ENCODE measurements at places on chromosomes 2 and 18.

- DNase-seq = peak; percentile 32
Measured at GRCh38 chr2:72263776-72264060, 116.1 kb upstream of the CYP26B1 start.

- no peak for DNase-seq
Measured at GRCh38 chr2:235591921-235592320, 98.1 kb downstream of the AGAP1 start.

DNA sequence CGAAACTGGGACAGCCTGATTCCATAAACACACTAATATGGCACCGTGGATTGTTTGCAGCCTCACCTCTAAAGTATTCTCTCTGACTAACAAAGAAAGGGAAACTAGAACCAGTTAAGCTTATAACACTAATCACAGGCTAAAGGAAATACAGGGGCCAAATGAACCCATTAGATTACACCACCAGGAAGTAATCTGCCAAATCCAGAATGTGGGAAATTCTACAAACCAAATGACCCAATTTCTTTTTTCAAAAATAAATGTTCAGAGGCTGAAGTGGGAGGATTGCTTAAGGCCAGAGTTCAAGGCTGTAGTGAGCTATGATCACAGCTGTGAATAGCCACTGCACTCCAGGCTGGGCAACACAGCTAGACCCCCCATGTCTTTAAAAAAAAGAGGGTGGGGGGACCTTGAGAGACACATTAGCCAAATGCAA, 1.5 kb upstream of the MPPE1 start:
- DNase-seq = no peak

DNA sequence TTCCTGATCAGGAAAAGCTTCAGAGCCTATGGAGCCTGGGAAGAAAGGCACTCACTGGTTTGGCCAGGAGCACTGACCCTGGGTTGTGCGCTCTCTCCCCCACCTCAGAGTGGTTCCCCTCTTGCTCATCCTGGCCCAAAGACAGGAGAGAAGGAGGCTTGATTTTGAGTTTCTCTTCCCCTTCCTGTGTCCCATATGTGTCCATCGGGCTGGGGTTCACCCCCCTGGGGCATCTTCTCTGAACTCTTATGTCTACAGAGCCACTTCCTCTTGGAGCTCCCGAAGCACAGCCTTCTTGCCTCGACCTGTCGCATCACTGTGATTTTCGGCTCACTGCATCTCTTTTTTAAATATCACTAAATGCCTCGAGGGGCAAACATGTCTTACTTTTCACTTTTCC, 692.3 kb downstream of the RNF144A start:
- DNase-seq = no peak

- DNase-seq = no peak
Measured at GRCh38 chr2:78218066-78218465, 695.9 kb upstream of the LRRTM4 start.

DNA sequence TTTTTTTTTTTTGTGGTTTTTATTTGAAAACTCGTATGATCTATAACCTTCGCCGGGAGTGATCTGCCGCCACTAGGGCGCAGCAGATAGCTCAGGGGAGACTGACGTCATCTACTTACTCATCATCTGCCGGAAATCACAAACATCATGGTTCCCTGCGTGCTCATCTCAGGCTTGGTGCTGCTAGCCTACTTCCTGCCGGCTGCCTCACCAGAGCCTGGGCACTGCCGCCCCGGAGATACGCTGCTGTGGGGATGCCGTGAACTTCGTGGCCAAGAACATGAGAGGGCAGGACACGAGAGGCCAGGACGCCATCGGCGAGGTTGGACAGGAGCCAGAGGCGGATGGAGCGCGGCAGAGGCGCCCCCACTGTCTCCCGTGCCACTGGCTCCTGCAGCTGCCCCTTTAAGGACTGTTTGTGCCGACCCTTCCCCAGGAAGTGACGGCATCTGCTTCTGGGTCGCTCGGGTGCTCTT, 68.8 kb downstream of the DOK6 start:
- DNase-seq = no peak

- no peak for DNase-seq
Measured at GRCh38 chr18:36327352-36328316, 30.1 kb downstream of the FHOD3 start.

GRCh38 chr2:173493874-173494273, 139.2 kb downstream of the CDCA7 start:
- DNase-seq = no peak

DNA sequence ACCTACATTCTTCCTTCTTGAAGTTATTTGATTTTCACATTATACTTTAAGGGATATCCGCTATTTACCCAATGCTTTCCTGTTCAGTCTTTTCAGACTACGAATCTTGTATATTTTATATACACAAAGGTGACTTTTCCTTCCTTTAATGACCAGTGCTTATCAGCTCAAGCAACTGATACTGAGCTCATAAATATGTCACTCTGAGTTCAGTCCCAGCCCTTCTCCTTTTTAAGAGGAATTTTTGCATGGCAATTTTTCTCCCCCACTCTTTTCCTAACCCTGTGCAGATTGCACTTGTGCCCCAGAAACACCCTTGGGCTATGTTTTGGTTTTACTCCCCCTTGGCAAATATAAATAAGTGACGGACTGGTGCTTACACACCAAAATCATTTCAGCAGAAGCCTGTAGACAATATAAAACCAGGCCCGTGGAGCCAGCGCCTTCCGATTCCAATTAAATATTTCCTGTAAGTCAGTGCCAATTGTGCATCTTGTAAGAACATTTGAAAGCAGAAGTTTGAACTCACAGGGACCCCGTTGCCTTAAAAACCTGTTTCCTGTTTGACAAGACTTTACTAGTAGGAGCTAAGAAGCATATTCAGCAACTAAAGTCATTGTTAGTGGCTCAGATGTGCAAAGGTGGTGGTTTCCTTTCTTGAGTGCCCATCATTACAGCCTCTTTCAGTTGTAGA, 66.3 kb upstream of the GATA6 start:
- no peak for DNase-seq

DNA sequence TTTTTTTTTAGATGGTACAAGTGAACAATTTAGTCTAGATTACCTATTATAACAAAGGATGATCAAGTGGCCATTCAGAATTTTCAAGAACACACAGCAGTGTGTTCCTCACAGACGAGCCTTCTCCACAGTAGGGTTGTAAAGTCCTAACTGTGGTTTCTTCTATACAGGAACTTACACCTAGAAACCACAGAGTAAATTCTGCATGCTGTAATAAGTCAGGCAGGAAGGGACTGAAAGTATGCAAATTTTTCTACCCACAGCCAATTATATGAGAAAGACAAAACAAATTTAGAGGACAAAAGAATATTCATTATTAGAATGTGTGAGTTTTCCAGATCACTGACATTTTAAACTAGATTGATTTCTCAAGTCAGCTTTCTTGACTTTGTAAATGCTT, 99.5 kb downstream of the RBMS1 start:
- no peak for DNase-seq

DNA sequence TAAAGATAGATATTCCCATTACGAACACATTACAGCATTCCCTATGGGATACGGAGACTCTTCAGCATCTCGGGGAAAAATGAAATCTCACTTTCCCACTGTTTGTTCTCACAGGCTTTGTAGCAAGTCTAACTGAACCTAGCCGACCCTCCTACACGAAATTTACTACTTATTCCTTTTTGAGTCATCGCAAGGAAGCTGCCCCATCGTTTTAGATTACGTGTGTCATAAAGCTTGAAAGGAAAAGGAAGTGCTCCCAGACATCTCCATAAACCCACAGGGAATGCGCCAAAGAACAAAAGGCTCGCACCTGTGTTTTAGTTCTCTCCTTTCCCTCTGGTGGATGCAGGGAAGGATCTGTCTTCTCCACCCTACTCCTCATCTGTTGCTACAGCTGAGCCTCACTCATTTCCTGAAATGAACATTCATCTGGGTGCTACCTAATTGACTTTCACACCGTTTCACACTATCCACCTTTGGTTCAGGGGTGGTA, 76.2 kb upstream of the STK39 start:
- no peak for DNase-seq

DNA sequence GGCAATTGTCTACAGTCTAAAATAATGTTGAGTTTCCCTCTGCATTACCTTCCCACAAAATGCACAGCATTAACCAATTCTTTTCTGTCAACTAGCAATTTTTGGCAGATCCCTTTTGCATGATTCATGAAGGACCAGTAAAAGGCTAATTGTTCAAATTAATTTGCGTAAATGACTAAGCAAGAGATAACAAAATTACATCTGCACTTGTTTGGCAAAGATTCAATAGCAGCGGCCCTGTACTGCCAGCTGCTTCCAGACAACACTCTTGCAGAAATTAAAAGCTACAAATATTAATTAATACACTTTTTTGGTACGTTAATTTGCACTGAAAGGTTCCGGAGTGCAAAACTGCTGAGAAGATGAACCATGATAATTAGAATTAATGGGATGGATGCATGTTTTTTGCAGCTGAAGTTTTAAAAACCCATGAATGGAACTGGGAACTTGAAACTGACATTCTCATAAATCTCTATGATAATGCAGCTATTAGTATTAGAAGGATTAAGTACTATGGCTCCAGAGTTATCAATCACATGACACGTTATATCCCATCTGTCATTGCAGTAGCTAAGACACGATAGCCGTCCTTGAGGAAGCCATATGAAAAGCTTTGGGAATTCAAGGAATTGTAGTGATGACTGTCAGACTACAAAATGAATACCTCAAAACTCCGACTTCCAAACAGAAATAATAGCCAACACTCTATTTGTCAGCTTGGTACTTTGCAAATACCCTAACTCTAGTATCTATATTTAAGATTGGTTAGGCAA, 1268.3 kb upstream of the ACVR2A start:
- DNase-seq = no peak

DNA sequence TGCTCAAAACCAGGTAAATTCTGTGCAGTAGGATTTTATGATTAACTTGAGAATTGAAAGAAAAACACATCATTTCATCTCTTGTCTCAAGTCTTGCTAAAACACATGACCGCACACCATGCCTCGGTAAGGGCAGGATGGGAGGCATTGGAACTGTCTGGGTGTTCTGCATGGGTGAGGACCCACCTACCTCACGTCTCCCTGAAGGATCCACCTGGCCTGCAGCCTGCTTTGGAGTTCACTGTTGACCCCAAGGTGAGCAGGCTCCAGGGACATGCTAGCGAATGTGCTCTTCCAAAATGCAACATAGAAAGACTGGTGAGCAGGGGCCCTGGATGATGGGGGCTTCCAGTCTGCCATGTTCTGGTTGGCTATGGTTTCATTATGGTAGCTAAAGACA, 131.5 kb downstream of the NCK2 start:
- no peak for DNase-seq

GRCh38 chr2:206336861-206337260, 62.4 kb downstream of the ZDBF2 start:
- DNase-seq = no peak

GRCh38 chr2:214649440-214650205, 159.9 kb downstream of the BARD1 start:
- DNase-seq = no peak

DNA sequence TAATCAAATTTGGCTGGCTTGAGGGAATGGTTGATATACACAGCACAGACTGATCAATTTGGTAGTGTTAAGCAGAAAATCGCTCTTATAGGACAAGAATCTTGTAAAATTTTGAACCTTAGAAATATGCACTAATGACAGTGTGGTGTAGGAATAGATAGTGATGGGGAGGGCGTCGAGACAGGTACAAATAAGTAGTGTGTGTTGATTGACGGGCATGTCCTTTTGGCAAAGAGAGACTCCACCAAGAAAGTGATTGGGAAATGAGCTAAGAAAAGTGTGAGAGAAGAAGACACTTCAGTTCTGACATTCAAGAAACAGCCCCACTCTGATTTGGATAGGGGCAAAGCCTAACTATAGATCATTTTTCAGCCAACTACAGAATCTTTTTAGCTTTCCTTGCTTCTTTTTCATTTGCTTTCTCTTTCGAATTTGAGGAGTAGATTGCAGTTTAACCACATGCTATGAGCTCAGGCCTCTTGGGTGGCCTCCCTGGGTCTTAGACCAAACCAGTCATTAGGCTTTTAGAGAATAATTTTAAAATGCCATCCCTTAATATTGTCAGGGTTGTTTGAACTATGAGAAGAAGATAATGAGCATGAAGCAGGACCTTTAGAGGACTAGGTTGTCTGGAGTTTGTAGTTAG, 127.1 kb downstream of the CERS6 start:
- DNase-seq = no peak

- no peak for DNase-seq
Measured at GRCh38 chr2:170362871-170363631, 185.1 kb downstream of the MYO3B start.

- DNase-seq = no peak
Measured at GRCh38 chr2:227462462-227462951, 9.4 kb upstream of the AGFG1 start.

- no peak for DNase-seq
Measured at GRCh38 chr2:144198116-144198515, 321.8 kb downstream of the ZEB2 start.

DNA sequence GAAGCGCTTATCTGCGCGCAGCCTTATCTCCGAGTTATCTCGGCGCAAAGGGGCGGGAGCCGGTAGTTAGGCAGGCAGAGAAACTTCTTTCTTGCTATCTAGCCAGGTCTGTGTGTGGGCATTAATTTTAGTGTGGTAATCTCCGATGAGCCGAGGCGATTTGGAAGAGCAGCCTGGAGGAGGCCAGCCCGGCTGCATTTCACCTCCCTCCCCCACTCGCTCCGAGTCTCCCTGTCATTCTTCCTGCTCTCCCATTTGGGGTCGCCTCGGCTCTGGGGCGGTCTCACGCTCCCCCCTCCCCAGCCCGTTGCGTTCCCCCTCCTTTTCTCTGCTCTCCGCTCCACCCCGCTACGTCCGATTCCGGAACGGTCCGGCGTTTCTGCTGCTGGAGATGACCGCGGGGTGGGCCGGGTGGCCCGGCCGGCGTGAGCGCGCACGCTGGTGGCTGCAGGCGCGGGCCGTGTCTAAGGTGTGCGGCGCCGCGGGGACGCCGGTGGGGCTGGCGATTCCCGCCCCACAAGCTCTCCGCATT, 566 bp downstream of the GATA6 start:
- peak; percentile 68 for DNase-seq

- DNase-seq = no peak
Measured at GRCh38 chr2:241110607-241111439, 8.7 kb upstream of the MTERF4 start.

DNA sequence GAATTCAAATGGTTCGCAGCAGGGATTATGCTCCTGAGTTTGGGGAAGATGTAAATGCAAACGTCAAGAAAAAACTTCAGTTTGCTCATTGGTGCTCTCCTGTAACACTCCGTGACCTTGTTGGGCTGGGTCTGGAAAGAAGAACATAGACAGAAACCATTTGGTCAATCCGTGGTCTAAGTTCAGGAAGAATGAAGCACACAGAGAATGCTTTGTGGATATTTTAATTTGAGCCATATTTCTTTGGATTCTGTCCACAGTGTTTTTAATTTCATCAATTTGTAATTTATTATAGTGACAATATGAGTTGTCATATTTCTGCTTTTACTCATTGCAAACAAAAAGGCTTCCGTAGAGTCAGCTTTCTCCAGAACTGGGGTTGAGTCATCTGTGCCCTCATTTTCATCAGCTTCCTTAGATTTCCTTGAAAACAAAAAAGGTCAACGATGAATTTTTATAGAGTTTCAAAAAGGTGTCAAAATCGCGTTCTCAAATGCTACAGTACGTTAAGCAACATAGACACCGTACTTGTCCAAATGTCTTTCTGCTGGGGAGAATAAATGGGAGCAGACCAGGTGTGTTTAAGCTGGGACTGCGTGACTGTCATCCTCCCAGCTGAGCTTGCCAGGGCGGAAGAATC, 606.4 kb downstream of the RNF144A start:
- no peak for DNase-seq

All from left ventricle myocardium superior (tissue), 1 donor.